ENCODE measurements at places on chromosomes 2 and 18.

DNA sequence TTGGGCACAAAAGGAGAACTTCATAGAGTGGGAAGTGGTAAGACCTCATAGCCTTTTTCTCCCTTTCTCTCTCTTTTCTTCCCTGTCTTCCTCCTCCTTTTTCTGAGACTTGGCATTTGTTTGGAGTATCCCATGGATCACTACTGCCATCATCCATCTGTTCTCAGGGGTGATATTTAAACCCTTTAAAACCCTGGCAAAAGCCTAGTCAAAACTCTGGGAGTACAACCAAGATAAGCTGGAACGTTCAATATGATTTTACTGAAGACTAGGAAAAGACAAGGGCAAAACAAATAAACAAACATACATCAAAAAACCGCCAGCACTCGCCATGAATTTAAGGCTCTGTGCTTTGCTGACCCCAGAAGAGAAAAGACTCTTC, 253.4 kb downstream of the CLIP4 start:
- DNase-seq: no peak

DNA sequence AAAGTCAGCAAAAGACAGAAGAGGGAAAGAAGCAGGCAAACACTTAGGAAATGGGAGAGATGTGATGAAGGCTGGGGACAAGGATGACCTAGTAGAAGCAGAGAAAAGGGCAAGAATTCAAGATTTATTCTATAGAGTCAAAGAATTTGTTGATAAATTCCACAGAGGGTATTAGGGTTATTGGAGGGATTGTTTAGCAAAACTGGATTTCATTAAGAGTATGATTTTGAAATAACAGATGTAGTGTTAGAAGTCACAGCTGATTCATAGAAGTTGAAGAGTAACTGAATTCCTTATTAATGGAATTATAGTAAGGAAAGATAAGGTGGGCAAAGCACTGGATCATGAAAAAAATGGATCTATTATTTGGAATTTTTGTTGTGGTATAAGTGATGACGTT, 48.6 kb downstream of the CEP192 start:
- DNase-seq: no peak

DNA sequence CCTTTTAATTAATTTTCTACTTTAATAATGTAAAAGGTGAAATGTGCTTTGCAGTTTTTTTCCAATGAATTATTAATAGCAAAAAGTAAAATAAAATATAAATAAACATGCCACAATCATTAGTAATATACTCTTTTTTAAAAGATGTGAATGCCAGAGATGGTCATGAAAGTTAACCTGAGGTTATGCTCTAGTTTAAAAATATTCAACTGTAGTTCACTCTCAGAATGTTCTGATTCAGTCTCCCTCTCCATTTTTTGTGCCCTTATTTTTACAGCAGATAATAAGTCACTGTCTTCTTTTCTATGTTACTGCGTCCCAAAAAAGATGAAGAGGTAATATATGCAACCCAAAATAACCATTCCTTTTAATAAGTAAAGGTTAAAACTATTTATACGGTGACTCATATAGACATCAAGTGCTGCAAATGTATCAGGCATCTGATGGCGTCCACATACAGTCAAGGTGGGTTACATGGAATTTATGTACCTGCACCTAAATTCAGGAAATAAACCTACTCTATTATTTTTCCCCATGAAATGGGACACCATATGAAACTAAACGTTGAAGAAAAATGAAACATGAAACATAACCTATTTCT, 153.6 kb upstream of the ZNF804A start:
- DNase-seq: no peak

GRCh38 chr18:56641714-56642337, 3.4 kb upstream of the TXNL1 start:
- DNase-seq: no peak

GRCh38 chr18:35526495-35527059, 28.8 kb upstream of the INO80C start:
- DNase-seq: no peak

- DNase-seq: no peak
These were observed 250.7 kb downstream of the VAPA start for GRCh38 chr18:10164271-10165071.

GRCh38 chr2:109376115-109376514, 237.7 kb downstream of the SEPTIN10 start:
- DNase-seq: no peak

DNA sequence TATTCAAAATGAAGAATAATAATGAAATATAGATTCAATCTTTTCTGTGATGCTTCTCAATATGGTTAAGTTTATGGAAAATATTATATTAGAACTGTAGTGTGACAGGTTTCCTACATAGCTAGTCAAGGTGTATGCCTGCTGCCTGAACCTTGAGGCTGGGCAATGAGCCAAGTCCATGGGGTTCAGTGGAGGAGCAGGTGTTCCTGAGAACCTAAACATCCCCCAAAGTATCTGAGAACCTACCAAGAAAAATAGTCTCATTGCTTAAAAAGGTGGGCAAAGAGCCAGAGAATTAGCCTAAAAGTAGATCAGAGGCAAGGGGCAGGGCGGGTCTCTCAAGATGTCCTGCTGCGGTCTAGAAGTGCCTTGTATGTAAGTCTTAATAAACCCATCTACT, 185.9 kb upstream of the SPHKAP start:
- DNase-seq: no peak

GRCh38 chr2:36425608-36426355, 70.2 kb downstream of the CRIM1 start:
- peak; percentile 65 for DNase-seq

DNA sequence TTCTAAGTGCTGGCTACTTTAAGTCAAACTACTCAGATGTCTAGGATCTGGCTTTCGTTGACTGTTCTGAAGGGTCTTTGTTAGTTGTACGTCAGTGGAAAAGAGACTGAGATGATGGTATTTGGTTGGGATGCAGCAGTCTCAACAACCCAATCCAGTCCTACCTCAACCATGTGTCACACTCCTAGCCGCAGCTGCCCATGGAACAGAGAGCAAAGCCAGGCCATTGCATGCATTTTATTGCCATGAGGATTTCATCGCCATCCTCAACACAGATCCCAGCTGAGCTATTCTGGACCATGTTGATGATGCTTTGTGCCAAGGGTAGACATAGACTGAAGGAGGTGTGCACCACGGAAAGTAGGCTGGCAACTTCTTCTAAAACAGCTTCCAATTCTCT, 97.3 kb upstream of the STK39 start:
- no peak for DNase-seq

GRCh38 chr2:127674241-127675209, 805 bp downstream of the LIMS2 start:
- no peak for DNase-seq

- no peak for DNase-seq
These were observed 1029.1 kb upstream of the KLHL29 start for GRCh38 chr2:22355816-22356433.

GRCh38 chr2:197102231-197102630, 175.7 kb upstream of the PGAP1 start:
- DNase-seq: no peak

GRCh38 chr2:143176606-143177005, 47.4 kb downstream of the ARHGAP15 start:
- DNase-seq: no peak

- DNase-seq: peak; percentile 41
These were observed 67.5 kb upstream of the DTNB start for GRCh38 chr2:25740810-25741381.

- no peak for DNase-seq
These were observed 39.8 kb upstream of the SPTBN1 start for GRCh38 chr2:54416166-54416813.

GRCh38 chr2:18066066-18066465, 187.6 kb downstream of the KCNS3 start:
- DNase-seq: no peak

GRCh38 chr18:31723990-31724711, 36.5 kb downstream of the SLC25A52 start:
- no peak for DNase-seq

GRCh38 chr2:20667151-20667530, 197 bp downstream of the GDF7 start:
- DNase-seq: no peak

DNA sequence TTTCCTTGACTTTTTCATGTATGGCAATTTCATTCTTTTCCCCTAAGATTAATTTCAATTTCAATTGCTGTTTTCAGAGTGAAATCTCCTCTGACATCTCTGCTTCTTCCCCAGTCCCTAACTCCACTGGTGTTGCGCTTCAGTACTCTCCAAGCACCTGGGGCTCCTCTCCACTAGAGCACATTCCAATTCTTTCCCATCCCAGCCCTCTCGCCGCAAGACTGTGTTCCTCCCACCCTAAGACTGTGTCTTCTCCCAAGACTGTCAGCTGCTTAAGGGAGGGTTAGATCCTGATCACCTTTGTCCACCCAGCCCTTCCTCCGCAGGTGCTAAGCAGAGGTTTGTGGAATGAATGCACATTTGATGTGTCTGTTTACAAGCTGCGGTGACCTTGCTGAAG, 255.7 kb upstream of the CCDC68 start:
- no peak for DNase-seq

DNA sequence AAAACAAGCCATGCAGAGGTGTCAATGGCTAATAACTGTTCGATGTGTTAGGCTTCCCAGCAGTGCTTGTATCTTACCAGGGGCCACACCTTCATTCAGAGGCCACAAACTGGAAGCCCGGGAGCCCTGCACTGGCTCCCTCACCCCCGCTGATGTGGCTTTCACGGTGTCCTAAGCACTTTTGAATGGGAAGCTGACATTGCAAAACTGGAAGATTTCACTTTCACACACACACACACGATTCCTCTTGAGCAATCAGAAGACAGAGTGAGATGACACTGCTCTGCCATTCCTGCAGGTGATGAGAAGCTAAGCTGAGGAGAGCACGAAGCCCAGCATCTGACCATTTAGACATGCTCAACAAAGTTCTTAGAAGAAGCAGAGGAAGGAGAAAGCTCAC, 8.6 kb upstream of the ZNF407 start:
- DNase-seq: no peak

- DNase-seq: no peak
These were observed 102.3 kb upstream of the TTN start for GRCh38 chr2:178909507-178909906.

Data from fibroblast of skin of left biceps (primary cell).